Activated CD4-positive, alpha-beta T cell treated with anti-CD3 and anti-CD28 coated beads, Interleukin-2, amount 10 ng/mL, durations not matched to agents 24 days and 14 days (primary cell): ENCODE measurements at places on chromosomes 5 and 9. TPM values are rescaled to one million over a fixed set of nuclear protein-coding genes. Genes with fewer than 3 reads are reported as not detected.
A peak's percentile ranks its signal among the peaks of the same experiment; 100 is the strongest.

The C5orf46 gene
- total RNA-seq, result not detected in 2 replicates

The PCDHGB4 gene
- 0.21 TPM in 2 replicates for total RNA-seq

The PRELID2 gene
- total RNA-seq, result 3.1 and 3.6 TPM in 2 replicates

The PCDHB3 gene
- total RNA-seq, result not detected in 2 replicates

The CDKN2B-AS1 gene
- total RNA-seq, result 0.42 and 0.78 TPM in 2 replicates

The TMEM232 gene
- 1.6 TPM in 2 replicates for total RNA-seq

- DNase-seq, result no peak
Measured at GRCh38 chr5:68459093-68459809, 243.7 kb downstream of the PIK3R1 start.

DNA sequence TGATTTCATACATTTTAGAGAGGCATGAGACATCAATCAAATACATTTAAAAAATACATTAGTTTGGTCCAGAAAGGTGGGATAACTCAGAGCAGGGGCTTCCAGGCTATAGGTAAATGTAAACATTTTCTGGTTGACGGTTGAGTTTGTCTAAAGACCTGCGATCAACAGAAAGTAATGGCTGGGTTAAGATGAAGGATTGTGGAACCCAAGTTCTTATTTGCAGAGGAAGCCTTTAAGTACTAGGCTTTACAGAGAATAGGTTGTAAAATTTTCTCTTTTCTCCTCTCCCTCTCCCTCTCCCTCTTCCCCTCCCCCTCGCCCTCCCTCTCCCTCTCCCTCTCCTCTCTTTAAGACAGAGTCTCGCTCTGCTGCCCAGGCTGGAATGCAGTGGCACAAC lies 50.8 kb downstream of the PTTG1 start:
- no peak for DNase-seq

DNA sequence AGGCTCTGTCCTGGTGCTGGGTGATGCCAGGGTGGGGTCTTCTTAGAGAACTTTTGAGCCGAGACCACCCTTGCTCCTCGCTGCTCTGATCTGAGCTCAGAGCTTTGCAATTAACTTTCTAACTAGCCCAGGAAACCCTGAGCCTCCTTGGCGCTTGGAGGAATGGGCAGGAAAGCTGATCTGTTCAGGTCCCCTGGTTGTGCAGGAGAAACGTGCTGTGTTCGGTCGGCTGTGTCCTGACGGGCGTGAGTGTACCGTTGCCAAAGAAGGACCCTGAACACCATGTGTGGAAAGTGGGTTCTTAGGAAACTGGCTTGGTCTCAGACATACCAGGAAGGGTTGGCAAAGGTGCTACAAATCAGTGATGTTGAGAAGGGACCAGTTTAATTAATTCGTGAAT lies 1.8 kb downstream of the TCF7 start:
- DNase-seq, result no peak

DNA sequence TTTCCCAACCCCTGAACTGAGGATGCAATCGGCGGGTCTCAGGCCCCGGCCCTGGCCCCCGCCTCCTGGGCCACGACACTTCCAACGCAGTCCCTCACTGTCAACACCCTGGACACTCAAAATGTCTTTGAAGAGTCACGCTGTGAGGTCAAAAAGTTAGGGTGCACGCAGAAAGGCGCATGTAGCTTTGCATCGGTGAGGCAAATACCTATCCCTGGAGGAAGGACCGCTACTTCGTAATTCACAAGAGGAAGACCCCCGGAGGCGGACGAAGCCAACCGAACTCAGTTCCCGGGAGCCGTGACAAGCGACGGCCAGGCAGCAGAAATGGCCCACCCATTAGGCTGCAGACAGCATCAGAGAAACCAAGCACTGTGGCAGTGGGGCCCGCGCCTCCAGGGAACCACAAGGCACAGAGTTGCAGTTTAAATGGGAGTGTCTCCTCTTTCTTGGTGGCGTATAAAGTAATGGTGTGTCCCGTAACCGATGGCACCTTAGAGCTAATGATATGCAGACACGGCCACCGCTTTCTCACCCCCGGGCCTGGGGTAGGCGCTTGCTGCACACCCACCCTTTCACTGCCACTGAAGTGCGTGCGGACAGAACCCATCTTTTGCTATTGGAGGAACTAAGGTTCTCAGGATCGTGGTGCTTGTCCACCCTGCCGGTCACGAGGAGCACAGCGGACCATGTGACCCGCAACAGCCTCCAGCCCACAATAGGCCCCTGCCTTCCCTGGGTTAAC lies 9.0 kb downstream of the ADAMTS2 start:
- DNase-seq, result no peak

DNA sequence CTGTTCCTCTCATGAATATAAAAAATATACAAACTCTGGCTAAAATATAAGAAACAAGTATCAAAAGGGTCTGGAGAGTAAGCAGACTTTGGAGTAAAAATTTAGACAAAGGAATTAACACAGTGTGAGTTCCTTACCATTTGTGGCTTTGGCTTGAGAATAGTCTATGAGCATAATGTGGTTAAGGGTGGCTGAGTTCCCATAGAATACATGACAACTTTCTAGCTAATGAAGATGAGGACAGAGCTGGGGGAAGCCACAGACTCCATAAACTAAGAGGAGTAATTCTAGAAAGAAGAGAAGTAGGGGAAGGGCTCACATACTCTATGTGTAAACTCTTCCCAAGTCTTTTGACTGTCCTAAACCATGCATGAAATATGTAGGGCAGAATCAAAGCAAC lies 79.4 kb downstream of the CAAP1 start:
- no peak for DNase-seq

DNA sequence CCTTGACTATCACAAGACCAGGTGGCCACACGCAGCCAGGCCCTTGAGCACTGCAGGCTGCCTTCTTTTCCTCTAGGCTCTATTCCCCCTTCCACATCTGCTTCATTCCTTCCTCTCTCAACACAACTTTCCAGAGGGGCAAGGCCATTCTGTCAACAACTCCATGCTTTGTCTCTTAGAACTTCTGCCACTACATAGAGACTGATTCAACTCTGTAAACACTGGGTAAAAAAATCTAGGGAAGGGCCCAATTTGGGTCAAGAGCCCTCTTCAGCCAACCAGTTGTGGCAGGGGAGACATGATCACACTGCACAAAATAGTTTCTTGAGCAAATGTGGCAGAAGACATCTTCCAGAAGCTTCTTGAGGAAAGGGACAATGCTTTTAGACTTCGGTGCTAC lies 55.6 kb downstream of the ATPSCKMT start:
- DNase-seq, result peak; percentile 45

GRCh38 chr9:95131023-95131943 lies 186.2 kb downstream of the FANCC start:
- DNase-seq, result peak; percentile 86

GRCh38 chr5:106397700-106398099 lies 1273.0 kb downstream of the EFNA5 start:
- DNase-seq, result no peak

DNA sequence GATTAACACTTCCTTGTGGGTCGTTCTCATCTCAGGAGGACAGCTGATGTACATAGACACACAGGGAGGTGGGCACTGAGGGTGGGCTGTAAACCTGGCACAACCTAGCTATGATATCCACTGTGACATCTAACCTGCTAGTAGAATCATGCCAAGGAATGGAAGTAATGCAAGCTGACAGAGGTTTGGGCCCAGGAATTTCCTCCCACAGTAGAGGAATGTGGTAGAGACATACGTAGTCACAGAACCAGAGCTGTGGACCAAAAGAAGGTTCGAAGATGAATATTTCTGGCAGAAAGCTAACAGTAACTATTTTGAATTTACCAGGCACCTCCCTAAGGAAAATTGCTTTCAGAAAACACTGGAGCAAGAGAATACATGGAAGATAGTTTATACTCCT lies 15.2 kb upstream of the DNAJC25 start:
- DNase-seq, result no peak

- DNase-seq, result no peak
Measured at GRCh38 chr5:72244862-72245371, 75.1 kb downstream of the MRPS27 start.
